ENCODE measurements at places on chromosomes 2 and 18. TPM values are rescaled to one million over a fixed set of nuclear protein-coding genes. Genes with fewer than 3 reads are reported as not detected.

DNA sequence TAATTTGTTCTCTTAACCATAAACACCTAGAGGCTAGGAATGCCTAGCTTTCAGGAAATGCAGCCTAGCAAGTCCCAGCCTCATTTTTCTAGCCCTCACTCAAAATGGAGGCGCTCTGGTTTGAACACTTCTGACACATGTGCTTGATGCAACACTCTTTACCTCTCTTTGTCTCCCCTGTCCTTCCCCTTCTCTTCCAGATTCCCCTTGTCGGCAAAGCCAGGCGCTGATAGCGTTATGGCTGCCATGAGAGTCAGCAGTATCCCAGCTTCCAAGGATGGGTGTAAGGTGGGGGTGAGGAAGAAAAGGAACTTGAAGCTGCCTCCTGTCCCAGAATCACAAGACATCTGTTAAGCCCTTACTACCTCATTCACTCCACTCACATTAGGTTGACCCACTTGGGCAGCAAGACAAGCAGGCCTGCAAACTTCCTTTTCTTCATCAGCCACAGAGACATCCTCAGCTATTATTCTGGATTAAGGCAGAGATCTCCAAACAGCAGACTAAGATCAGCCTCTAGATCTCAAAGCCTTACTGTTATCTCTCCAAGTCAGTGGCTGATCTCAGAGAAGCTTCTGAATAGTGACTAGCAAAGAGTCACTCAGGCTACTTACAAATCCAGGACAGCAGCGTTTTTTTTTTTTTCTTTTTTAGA, 1.9 kb upstream of the ST3GAL5 start:
- DNase-seq = no peak

DNA sequence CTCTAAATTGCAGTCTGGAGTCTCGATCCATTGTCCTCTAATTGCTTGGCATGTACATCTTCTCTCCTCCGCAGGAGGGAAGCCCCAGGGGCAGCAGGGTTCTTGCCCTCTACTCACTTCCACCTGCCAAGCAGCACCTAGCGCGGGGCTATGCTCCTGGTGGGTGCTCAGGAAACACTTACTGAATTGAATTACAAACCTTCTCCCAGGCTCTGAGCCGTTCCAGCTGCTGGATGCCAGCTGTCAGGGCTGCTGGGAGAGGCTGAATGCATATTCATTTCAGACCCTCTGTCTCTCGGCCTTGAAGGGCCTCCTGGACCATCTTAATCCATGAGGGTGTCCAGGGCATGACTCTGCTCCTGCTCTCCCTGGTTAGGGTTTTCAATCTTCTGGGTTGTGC, 94.0 kb downstream of the CELF4 start:
- DNase-seq = no peak

DNA sequence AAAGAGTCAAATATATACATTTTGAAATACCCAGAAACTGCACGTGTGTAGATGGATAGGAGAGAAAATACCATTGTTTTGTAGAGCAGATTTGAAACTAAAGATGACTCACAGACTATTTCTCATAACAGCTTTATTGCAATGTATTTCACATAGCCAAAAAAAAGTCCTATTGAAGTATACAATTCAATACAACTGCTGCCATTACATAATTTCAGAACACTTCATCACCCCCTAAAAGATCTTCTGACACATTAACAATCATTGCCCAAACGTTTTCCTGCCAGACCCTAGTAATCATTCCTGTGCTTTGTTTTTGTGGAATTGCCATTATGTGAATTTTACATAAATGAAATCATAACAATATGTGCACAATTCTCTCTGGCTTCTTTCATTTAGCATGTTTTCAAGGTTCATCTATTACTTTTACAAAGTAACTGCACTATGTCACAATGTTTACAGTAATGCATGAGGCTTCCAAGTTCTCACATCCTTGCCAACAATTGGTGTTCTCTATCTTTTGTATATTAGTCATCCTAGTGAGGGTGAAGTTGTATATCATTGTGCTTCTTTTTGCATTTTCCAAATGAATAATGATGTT, 378.6 kb upstream of the CWC22 start:
- no peak for DNase-seq

DNA sequence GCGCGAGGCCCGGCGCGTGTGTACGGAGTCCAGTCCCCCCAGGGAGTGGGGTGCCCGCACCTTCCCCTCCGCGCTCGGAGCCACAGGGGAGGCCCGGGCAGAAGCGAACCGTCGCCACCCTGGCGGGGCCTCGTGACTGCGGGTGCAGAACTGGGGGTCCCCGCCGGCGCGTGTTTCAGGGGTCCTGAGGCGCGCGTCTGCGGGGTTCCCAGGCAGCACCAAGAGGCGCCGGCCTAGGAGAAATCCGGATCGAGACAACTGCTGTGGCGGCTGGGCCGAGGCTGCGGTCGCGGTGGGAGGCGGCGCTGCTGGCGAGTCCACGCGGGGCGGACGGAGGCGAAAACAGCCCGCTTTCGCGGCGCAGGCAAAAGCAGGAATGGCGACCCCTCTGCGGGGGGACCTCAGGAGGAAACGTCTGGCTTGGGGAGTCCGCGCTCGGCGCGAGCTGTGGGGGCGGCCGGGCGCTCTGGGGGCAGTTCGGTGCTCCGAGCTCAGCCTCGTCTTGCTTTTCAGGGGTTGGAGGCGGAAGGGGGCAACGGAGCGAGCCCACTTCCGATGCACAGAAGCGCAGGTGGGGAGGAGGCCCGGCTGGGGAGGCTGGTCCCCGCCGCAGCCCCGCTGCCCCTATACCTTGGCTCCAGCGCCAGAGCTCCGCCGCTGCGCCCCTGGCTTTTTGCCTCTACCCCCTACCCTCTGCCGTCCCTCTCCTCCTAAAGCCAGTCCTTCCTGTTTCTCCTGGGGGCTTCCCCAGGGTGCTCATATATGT, 81.5 kb upstream of the LDLRAD4 start:
- DNase-seq = no peak

- DNase-seq = no peak
Measured at GRCh38 chr2:126154256-126154785, 501.6 kb upstream of the GYPC start.

DNA sequence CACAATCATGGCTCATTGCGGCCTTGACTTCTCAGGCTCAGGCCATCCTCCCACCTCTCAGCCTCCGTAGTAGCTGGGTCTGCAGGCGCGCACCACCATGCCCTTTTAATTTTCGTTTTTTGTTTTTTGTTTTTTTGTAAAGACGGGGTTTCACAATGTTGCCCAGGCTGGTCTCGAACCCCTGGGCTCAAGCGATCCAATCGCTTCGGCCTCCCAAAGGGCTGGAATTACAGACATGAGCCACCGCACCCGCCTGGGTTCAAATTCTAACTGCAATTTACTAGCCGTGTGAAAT, 12.3 kb upstream of the DCTN1 start:
- no peak for DNase-seq

Gene LAMA1
- 3.2 TPM for total RNA-seq

Gene CSRNP3
- 1.3 TPM for total RNA-seq

Gene SNED1
- 5.6 TPM for total RNA-seq

All from suprapubic skin (tissue), 4 donors.